H7 (cell line): ENCODE measurements at places on chromosomes 2 and 18.
A peak's percentile ranks its signal among the peaks of the same experiment; 100 is the strongest.

GRCh38 chr2:123364243-123364896 is 660.7 kb upstream of the CNTNAP5 start:
- no peak for DNase-seq

- no peak for DNase-seq
Observed at GRCh38 chr18:68316636-68317035, 398.3 kb downstream of the TMX3 start.

- no peak for DNase-seq
Observed at GRCh38 chr2:133657591-133657990, 89.3 kb upstream of the NCKAP5 start.

- DNase-seq = peak; percentile 67
Observed at GRCh38 chr18:13287372-13287771, 68.8 kb downstream of the LDLRAD4 start.

GRCh38 chr2:42132191-42132965 is 36.8 kb upstream of the EML4 start:
- no peak for DNase-seq

- DNase-seq = peak; percentile 56
Observed at GRCh38 chr18:79488311-79489050, 92.8 kb downstream of the NFATC1 start.

GRCh38 chr2:39620067-39620466 is 45.6 kb upstream of the TMEM178A start:
- DNase-seq = no peak

GRCh38 chr2:77519888-77520506 is 2.2 kb downstream of the LRRTM4 start:
- no peak for DNase-seq

GRCh38 chr2:196125596-196125995 is 45.8 kb downstream of the STK17B start:
- DNase-seq = no peak
